ENCODE measurements at places on chromosomes 5 and 9.

DNA sequence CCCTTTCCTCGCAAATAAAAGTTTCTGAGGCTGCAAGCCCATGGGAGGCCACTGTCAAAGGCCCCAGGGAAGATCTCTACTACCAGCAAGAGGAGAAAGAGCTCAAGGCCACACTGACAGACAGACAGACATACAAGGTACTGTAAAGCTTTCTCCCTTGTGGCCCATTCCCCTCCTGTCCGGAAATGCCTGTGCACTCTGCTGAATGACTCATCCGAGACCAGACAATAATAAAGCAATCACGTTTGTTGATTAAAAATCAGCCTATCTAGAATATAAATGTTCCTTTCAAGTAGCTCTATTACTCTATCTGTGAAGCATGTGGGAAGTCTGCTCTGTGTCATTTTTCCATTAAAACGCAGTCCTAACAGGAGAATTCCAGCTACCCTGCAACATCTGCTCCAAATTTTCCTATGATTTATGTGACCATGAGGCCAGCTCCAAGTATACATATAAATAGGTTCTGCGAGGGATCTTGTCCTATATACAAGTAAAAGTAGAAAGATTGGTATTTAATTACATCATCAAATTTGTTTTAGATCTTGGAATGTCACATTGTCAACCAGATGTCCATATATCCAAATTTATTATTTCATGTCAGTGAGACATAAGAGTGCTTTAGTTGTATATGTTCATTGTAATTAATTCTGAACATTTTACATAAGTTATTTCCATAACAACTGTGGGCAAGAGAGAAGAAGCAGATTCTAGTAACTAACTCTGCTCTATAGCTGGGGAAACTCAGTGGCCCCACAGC, 34.7 kb upstream of the TGFBI start:
- DNase-seq, result peak; percentile 72

GRCh38 chr5:66515209-66515608, 81.0 kb upstream of the MAST4 start:
- DNase-seq, result no peak

- DNase-seq, result no peak
Measured at GRCh38 chr5:154446195-154447088, 645 bp downstream of the SAP30L start.

DNA sequence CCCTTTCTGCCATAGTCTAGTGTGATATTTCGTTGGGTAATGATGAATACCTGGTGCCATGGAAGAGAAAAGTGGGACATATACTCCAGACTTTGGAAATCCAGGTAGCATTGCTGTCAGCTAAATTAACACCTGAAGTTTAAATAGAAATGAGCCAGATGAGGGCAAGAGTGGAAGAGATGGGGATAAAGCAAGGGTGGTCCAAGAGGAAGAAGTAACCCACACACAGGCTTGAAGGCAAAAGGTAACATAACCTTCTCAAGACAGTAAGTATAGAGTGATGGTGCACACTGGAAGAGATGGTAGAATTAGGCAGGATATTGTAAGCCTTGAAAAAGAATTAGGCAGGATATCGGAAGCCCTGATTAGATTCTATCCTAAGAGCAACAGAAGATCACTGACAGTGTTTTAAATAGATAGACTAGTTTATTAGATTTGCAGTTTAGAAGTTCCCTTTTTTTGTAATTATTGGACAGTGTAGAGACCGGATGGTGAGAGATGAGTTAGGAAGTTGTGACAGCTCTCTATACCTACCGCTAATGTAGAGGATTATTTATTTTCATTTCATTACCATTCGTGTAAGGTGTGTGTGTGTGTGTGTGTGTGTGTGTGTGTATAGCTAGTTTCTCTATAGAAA, 16.8 kb downstream of the ANXA1 start:
- no peak for DNase-seq

DNA sequence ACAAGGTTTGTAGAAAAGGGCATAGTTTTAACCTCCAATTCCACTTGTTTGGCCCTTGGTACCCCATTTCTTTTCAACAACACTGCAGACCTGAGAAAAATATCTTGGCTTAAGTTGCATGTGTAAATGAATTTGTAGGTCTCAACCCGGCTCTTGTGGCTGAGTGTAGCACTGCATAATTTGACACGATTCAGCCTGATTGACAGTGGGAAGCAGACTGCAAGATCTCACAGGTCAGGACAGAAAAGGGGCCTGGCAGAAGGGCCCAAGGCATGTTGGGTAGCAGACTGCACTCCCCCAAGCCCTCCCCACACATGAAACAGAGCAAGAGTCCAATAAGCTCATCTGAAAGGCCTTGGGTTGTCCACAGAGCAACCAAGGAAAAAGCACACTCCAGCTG, 169.7 kb upstream of the SMARCA2 start:
- DNase-seq, result no peak

- DNase-seq, result no peak
Measured at GRCh38 chr5:77064040-77064439, 23.0 kb downstream of the ZBED3 start.

- DNase-seq, result no peak
Measured at GRCh38 chr5:138677782-138678181, 75.4 kb upstream of the CTNNA1 start.

DNA sequence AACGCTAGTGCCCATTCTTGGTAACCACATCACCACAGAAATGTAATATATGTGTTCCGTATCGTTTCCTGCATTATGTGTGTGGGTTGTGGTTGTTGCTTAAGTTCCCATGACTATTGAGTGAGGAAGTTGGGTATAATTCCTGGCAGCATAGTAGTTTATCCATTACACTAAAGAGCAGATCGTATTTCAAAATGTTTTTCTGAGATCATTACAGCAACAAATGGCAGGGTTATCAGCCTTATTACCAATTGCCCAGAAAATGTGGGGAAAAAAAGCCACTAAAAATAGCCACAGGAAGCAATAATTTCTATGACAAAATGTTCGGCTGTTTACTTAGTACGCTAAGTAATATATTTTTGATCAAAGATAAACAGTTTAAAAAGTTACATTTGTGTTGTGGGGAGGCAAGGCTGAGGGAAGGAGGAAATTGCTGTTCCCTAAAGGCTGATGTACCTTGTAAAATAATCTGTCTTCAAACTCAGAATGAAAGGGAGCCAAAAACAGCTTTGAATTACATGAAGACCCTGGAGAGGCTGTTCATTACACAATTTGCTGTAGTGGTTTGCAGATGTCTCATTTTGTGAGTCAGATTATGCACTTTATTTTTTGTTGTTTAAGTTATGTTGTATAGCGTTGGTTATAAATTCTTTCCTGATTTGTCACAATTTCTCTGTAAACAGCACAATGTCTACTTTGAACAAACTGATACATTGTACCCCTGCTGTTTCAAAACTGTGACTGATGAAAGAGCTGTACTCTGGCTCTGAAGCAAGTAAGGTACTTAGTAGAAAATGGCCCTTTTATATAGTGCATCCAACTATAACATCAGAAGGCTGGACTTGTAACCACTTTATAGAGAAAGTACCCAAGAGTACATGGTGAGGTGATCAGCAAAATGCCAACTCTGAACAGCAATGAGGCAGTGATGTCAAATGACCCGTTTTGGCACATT, 1028.5 kb downstream of the NR2F1-AS1 start:
- DNase-seq, result peak; percentile 97

- DNase-seq, result no peak
Measured at GRCh38 chr5:102794677-102795331, 39.7 kb downstream of the PAM start.
